ENCODE measurements at places on chromosomes 7 and 10.

DNA sequence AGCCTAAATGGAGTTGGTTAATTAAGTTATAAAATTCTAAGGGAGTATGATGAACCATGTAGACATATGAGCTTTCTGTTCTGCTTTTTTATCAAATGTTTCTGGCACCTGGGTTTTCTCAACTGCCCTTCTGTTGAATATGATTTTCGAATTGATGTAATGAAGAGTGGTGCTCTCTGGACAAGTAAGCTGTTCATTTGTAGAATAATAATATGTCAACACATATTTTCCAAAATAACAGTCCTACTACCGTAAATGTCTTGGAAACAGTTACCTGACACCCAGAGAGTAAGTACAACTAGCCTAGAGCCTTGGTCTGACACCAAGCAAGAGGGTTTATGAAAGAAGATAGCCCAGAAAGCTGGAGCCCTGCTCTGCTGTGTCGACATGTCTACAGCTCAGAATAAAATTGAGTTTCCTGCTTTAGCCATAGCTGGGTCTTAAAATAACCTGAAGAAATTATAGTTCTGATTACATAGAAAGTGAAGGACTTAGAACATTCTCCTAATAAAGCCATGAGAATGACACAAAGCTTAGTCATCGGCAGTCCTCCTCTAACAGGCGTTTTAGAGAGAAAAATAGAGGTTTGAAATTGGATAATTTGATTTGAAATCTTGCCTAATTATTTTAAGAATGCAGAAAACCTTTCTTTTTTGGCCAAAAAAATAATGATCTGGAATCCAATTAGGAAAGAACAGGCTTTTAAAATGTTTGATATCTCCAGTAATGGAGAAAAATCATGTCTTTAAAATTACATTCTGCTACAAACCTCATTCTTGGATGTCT lies 25.1 kb downstream of the HDAC9 start:
- peak; percentile 37 for DNase-seq

DNA sequence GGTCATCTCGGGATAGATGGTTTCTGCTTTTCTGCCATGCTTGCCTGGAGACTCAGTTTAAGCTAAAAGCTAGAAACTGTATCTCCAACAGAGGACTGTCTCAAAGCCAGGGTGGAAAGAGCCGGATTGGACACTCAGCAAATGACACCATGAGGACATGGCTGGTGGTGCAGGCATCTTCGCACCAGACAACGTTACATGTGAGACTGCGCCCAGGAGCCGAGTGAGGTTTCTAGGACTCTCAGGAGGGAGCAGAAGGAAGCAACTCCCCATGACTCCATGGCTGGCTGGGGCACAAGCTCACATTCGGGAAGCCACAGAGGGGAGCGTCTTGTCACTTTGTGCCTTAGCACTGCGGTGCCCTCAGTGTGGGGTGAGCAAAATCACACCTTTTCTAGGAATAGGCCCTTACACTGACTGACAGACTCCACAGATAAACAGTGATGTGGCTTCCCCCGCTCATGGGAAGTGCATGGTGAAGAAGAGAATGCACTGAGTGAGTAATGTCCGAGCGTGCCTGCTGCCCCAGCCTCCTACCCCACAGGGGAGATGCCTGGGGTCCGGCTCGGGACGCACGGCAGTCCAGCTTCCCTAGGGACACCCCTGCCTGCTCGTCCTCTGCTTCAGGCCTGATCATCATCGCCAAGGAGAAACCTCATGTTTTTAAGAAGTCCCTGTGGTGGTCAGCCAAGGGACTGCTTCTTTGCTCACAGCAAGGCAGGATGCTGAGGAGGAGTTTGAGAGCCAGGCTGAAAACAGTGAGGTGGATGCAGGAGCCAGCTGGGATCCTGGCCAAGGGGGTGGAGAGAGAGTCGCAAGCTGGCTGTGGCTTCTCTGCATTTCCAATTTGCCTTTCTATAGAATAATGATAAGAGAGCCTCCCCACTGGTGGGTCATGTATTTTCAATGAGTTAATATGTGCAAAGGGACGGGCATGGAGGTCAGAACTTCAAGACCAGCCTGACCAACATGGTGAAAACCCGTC lies 52.2 kb upstream of the FXYD4 start:
- DNase-seq, result no peak

- DNase-seq, result no peak
Measured at GRCh38 chr7:112571852-112572607, 91.2 kb downstream of the LSMEM1 start.

DNA sequence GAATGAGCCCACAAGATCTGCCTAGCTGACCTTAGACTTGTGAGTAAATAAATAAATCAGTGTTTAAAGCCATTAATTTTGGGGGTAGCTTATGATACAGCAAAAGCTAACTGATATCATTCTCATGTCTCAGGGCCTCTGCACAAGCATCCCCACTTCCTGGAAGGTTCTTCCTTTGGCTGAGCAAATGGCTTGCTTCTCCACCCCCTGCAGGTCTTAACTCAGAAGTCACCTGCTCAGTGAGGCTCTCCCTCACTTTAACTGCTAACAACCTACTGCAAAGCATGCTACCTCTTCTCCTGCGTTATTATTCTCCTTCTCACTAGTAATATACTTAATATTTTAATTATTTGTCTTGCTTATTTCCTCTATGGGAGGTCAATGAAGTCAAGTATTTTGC lies 167.3 kb downstream of the TPK1 start:
- no peak for DNase-seq

DNA sequence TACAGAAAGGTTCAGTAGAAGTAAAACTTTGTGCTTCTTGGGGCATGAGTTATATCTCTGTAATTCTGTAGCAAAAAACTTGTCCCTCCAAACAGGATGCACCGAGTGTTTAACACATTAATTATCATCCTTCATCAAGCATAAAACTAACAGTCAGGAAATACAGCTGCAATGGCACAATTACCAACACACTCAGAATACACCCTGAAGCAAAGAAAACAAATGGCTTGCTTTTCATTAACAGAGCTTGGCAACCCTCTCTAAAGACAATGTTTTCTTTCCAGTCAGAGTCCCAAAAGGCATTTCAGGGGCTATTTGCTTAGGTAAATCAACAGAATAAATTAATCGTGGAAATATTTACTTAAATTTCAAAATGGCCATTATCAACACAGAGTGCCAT lies 107.7 kb downstream of the ICA1 start:
- no peak for DNase-seq

- DNase-seq, result no peak
Measured at GRCh38 chr10:64690194-64690593, 1169.0 kb downstream of the REEP3 start.

- DNase-seq, result no peak
Measured at GRCh38 chr10:117968354-117969182, 78.2 kb downstream of the RAB11FIP2 start.

- DNase-seq, result no peak
Measured at GRCh38 chr10:97063271-97063982, 122.3 kb downstream of the SLIT1 start.

- no peak for DNase-seq
Measured at GRCh38 chr7:42831718-42832522, 80.0 kb downstream of the C7orf25 start.

DNA sequence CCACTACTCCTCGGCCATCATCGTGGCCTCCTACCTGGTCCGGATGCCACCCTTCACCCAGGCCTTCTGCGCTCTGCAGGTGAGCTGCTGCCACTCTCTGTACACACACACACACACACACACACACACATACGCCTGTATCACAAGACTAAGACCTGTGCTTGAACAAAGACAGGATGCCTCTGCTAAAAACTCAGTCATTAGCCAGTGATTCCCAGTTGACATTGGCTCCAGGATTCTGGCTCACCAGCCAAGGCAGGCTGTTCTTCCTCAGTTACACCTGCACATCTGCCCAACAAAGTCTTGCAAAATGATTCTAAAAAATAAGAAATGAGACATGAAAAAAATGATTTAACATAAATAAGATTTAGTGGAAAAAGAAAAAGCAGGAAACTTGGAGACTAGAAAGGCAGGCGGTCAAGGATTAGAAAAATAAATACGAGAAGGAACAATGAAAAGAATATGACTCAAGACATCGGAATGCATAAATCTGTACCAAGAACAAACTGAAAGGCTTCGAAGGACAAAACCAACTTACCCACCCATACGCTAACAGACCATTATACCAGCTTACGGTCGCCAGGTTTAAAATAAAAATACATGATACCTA lies 7.4 kb upstream of the LRRC18 start:
- no peak for DNase-seq

DNA sequence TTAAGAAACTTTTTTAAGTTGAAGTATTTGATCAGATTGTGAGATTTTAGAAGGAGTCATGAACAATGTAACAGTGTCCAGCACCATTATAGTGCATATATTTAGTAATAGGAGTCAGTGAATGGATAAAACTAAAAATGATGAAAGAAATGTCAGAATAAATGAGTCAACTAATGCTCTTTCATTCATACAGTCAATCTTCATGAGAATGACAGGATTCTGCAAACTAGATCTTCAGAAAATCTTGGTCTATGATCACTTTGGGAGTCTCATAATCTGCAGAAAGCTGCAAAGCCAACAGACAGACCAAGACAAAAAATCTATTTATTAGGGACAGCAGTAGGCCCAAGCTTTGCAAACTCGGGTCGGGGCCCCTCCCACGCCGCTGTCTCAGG lies 710 bp downstream of the RNLS start:
- no peak for DNase-seq

DNA sequence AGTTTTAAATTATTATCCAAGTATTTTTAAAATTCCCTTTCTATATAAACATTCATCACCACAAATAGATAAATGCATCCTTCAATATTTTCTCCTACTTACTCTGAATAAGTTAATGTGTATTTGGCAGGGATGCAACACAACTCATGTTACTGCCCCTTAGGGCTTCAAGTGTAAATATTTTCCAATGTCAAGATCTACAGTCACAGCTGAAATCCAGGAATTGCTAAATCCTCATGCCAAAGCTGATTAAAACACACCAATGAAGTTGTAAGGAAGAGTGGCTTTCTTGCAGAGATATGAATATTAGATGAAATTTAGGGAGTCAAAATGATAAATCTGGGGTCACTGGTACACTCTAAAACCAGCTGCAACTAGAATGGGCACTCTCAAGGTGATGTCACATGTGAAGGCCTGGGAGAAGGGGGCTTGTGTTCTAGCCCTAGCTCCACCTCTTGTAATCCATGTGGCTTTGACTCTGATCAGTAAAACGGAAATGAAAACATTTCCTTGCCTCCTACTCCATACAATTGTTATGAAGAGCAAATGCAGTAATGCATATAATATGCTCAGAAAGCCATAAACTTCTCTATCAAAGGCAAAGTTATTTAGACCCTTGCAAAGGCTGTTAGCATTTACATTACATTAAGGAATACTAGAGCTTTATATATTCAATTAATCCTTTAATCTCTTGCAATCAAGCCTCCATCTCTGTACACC lies 228.1 kb upstream of the NFE2L3 start:
- no peak for DNase-seq

- no peak for DNase-seq
Measured at GRCh38 chr10:42879380-42880254, 97.0 kb downstream of the BMS1 start.

DNA sequence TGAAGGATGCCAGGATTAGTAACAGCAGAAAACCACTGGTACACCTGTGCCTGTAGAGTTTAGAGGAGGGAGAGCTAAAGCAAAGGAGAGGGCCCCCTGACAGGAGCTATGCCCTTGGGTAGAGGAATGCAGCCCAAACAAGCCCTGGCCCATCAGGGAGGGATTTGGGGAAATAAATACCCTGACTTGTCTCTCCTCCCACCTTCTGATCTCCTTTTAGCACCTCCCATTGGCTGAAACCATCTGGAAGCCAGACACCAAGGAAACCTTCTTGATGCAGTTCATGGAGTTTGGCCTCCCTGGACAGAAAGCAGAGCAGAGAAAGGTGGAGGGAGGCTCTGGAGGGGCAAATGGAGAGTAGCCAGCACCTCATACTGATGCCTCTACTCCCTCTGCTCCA lies 45.3 kb downstream of the ADRA2A start:
- no peak for DNase-seq

GRCh38 chr10:60427148-60427547 lies 37.5 kb upstream of the ANK3 start:
- DNase-seq, result no peak

- DNase-seq, result peak; percentile 86
Measured at GRCh38 chr10:103772096-103772845, 83.1 kb downstream of the SH3PXD2A start.

GRCh38 chr7:4683884-4684565 lies 1.9 kb downstream of the FOXK1 start:
- DNase-seq, result no peak

GRCh38 chr7:148883266-148884048 lies 634 bp downstream of the EZH2 start:
- no peak for DNase-seq

GRCh38 chr7:156842740-156843140 lies 50.2 kb downstream of the LMBR1 start:
- no peak for DNase-seq

GRCh38 chr7:108358553-108358952 lies 97.7 kb downstream of the NRCAM start:
- peak; percentile 38 for DNase-seq

- DNase-seq, result no peak
Measured at GRCh38 chr7:37084303-37084702, 360.0 kb upstream of the AOAH start.
